ENCODE measurements at places on chromosomes 7 and 10.

GRCh38 chr10:121362026-121362425 lies 236.2 kb downstream of the FGFR2 start:
- no peaks in the 10 kb centered on the region for H3K4me1 ChIP-seq
- no peak for DNase-seq
- no peak overlapping the region for H3K4me3 ChIP-seq
- no peak overlapping the region for H3K27ac ChIP-seq
- no peaks in the 10 kb centered on the region for H3K27me3 ChIP-seq

GRCh38 chr7:29139796-29140195 lies 6.5 kb downstream of the CPVL start:
- no peak for DNase-seq
- peaks cover 41% of the 10 kb centered on the region for H3K4me1 ChIP-seq
- H3K27ac ChIP-seq = peak overlapping the region; percentile 52
- no peak overlapping the region for H3K4me3 ChIP-seq
- no peaks in the 10 kb centered on the region for H3K36me3 ChIP-seq
- H3K27me3 ChIP-seq = peaks cover 10% of the 10 kb centered on the region

GRCh38 chr10:125961743-125962142 lies 65.4 kb downstream of the FANK1 start:
- no peaks in the 10 kb centered on the region for H3K4me1 ChIP-seq
- H3K27ac ChIP-seq = no peak overlapping the region
- no peak for DNase-seq
- no peaks in the 10 kb centered on the region for H3K27me3 ChIP-seq
- no peak overlapping the region for H3K4me3 ChIP-seq

DNA sequence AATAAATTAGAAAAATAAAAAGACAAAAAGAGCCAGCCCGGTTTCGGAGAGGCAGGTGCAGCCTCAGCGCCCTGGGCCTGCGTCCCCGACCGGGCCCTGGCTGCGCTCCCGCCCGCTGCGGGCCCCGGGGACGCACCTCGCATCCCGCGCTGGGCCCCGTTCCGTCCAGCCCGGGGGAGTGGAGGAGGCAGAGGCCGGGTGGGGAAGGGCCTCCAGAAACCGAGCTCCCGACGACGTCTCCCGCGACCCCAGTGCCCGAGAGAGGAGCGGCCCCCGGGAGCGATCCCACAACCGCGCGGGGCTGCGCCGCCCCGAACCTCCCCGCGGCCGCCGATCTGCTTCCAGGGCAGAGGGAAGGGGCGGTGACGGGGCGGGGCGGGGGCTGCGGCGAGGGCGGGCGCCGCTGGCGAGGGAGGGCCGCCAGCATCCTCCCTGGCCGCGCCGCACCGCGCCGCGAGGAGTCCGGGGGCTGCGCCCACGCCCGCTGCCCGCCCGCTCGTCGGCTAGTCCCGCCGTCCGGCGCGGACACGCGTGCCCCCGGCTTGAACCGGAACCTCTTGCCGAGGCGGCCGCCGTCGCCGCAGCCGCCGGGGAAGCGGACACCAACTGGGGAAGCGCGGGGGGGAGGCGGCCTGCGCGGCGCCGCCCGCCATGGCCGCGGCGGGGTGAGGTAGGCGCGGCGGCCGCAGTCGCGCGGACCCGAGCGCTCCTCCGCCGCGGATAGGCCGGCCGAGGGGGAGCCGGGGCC lies at the start of gene CCNY:
TSS of gene CCNY (plus strand) at position 426 of the 748 bp plus-strand sequence. CDS start 545 bp downstream, outside the sequence.
- peak within 1 kb of the TSS; percentile 77 for H3K27ac ChIP-seq
- peak; percentile 95 for DNase-seq
- no peaks in the 10 kb centered on the region for H3K36me3 ChIP-seq

DNA sequence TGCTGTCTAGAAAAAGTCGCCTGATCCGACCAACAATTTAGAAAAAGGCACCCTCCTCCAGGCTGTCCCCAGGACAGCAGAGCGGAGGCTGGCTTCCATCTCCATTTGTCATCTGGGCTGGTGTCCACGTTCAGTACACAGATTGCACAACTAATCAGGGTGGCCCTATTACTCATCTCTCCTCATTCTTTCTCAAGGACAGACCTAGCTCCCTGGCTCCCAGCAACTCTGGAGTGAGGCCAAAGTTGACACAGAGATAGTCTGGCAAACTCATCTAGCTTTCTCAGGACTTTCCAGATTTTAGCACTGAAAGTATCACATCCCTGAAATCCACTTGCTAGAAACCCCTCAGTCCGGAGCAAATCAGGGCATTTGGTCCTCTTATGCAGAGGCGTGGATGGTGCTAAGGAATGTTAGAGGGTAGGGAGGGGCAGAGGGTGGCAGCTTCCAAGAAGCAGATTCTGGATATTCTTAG lies 75.1 kb downstream of the DNAH11 start:
- no peaks in the 10 kb centered on the region for H3K4me1 ChIP-seq
- no peaks in the 10 kb centered on the region for H3K27me3 ChIP-seq
- no peak overlapping the region for H3K27ac ChIP-seq
- H3K36me3 ChIP-seq = no peaks in the 10 kb centered on the region

DNA sequence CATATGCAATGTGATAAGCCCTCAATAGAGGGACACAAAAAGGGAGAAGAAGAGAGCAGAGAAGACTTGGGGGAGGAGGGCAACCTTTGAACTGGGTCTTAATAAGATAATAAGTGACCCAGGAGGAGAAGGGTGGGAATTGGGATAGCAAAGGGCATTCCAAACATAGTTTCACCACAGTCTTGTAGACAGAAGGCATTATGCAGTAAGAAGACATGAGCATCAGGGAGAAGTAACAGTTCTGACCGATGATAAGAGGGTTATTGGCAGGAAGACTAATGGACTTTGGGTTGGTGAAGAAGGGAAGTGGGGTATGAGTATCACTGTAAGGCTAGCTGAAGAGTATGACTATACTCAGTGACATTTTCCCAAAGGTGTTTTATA lies 63.6 kb downstream of the TES start:
- H3K4me3 ChIP-seq = no peak overlapping the region
- no peaks in the 10 kb centered on the region for H3K27me3 ChIP-seq
- no peaks in the 10 kb centered on the region for H3K36me3 ChIP-seq
- no peak for DNase-seq

- H3K4me3 ChIP-seq = no peak overlapping the region
- H3K36me3 ChIP-seq = no peaks in the 10 kb centered on the region
- no peaks in the 10 kb centered on the region for H3K27me3 ChIP-seq
- H3K4me1 ChIP-seq = peaks cover 47% of the 10 kb centered on the region
These were observed 37.9 kb downstream of the DDIT4 start for GRCh38 chr10:72311667-72312066.

- no peak for DNase-seq
- H3K27ac ChIP-seq = no peak overlapping the region
- H3K4me1 ChIP-seq = no peaks in the 10 kb centered on the region
- H3K36me3 ChIP-seq = no peaks in the 10 kb centered on the region
- no peaks in the 10 kb centered on the region for H3K27me3 ChIP-seq
These were observed 7.4 kb downstream of the CRTAC1 start for GRCh38 chr10:98023024-98023423.

DNA sequence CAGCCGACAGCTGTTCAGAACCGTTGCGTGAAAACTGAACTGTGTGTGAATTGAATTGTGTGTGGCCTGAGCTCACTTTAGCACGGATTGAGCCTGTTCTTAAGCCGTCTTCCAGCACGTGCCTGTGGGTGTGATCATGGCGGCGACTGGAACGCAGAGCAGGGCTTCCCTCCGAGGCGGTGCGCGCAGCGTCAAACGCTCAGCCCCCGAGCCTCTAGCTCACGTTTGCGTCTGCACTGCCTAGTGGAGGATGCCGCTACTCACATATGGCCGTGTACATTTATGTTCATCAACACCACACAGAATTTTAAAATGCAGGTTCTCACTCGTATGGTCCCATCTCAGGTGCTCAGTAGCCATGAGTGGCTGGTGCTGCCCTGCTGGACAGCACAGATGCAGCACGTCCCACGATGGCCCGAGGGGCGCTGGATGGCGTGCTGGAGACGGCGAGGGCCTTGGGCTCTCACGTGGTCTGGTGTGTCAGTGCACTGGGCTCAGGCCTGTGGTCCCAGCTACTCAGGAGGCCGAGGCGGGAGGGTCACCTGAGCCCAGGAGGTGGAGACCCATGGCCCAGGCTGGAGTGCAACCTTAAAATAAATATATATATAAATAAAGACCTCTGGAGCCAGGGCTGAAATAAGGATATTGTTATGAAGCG lies 22.0 kb downstream of the SUN1 start:
- no peaks in the 10 kb centered on the region for H3K27me3 ChIP-seq
- H3K27ac ChIP-seq = no peak overlapping the region
- peaks cover 100% of the 10 kb centered on the region for H3K36me3 ChIP-seq
- no peak for DNase-seq
- H3K4me1 ChIP-seq = no peaks in the 10 kb centered on the region
- H3K4me3 ChIP-seq = no peak overlapping the region

- DNase-seq = no peak
- H3K27ac ChIP-seq = no peak overlapping the region
- no peaks in the 10 kb centered on the region for H3K36me3 ChIP-seq
- no peak overlapping the region for H3K4me3 ChIP-seq
- no peaks in the 10 kb centered on the region for H3K4me1 ChIP-seq
These were observed 52.6 kb upstream of the PCBD1 start for GRCh38 chr10:70940834-70941568.

DNA sequence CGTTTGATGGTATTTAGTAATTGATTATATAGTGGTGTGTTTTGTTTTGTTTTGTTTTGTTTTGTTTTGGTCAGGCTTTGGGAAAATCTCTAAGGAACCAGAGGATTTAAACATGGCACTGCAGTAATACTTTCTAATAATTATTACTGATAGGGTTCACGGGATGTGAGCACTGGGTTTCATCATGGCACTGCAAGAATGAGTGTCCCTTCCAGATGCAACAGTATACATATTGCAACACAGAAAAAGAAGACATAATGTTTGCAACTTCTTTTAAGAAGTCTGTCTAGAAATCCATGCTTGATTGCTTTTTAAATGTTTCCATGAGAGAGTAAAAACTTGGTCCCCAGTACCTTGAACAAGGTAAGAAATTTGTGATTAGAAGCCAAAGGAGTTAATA lies 2.2 kb upstream of the CDCA7L start:
- no peak overlapping the region for H3K27ac ChIP-seq
- no peak for DNase-seq
- H3K4me3 ChIP-seq = no peak overlapping the region
- peaks cover 48% of the 10 kb centered on the region for H3K4me1 ChIP-seq

- no peaks in the 10 kb centered on the region for H3K27me3 ChIP-seq
- H3K36me3 ChIP-seq = no peaks in the 10 kb centered on the region
- H3K27ac ChIP-seq = no peak overlapping the region
- H3K4me1 ChIP-seq = no peaks in the 10 kb centered on the region
- no peak overlapping the region for H3K4me3 ChIP-seq
These were observed 712.4 kb downstream of the GATA3 start for GRCh38 chr10:8766899-8767298.

- DNase-seq = peak; percentile 88
- peak overlapping the region; percentile 52 for H3K4me3 ChIP-seq
- H3K27ac ChIP-seq = no peak overlapping the region
- no peaks in the 10 kb centered on the region for H3K36me3 ChIP-seq
- peaks cover 21% of the 10 kb centered on the region for H3K4me1 ChIP-seq
These were observed 14.0 kb upstream of the ZNF273 start for GRCh38 chr7:64888901-64889685.

- H3K4me3 ChIP-seq = peak overlapping the region; percentile 36
- peak; percentile 75 for DNase-seq
- H3K27me3 ChIP-seq = peaks cover 20% of the 10 kb centered on the region
- H3K36me3 ChIP-seq = peaks cover 5% of the 10 kb centered on the region
- H3K27ac ChIP-seq = no peak overlapping the region
- H3K4me1 ChIP-seq = no peaks in the 10 kb centered on the region
These were observed 16.9 kb downstream of the TCAF1 start for GRCh38 chr7:143884969-143885559.

DNA sequence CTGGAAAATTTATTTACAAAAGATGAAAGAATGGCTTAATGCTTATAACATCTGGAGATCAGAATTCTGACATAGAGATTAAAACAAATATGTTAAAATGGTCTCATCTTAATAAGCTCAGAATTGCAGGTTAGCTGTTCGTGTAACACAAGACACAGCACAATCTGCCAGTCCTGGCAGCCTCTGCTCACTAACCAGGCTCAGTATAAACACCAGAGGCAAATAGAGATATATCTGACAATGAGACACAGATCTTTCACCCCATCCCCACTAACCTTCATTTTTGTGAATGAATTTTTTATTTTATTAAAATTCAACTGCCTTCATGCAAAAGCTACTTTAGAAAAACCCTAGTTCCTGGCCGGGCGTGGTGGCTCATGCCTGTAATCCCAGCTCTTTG lies 51.8 kb downstream of the RELN start:
- H3K27me3 ChIP-seq = no peaks in the 10 kb centered on the region
- H3K27ac ChIP-seq = no peak overlapping the region

DNA sequence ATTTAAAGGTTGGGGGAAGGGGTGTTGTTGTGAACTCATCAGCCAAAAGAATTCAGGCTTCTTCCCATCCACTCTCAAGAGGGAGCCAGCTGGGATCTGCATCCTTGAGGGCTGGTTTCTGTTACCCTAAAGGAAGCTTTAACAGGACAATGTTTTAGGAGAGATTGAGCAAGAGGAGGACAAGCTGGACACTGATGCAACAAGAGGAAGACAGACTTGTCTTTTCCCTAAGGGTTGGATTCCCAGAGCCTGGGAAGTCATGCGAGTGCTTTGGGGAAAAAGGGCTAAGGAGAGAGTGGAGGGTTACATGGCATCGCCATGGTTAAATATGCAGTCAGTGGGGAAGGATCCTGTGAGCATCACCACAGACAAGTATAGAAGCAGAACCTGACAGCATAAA lies 47.6 kb upstream of the PDE1C start:
- DNase-seq = no peak
- H3K4me1 ChIP-seq = no peaks in the 10 kb centered on the region
- no peak overlapping the region for H3K27ac ChIP-seq
- no peaks in the 10 kb centered on the region for H3K36me3 ChIP-seq
- H3K27me3 ChIP-seq = no peaks in the 10 kb centered on the region
- H3K4me3 ChIP-seq = no peak overlapping the region

GRCh38 chr7:46664453-46664852 lies 743.4 kb upstream of the IGFBP3 start:
- H3K27me3 ChIP-seq = no peaks in the 10 kb centered on the region
- no peaks in the 10 kb centered on the region for H3K4me1 ChIP-seq
- no peak overlapping the region for H3K4me3 ChIP-seq
- no peak for DNase-seq
- no peak overlapping the region for H3K27ac ChIP-seq

- no peaks in the 10 kb centered on the region for H3K36me3 ChIP-seq
- no peak overlapping the region for H3K4me3 ChIP-seq
- no peak overlapping the region for H3K27ac ChIP-seq
- H3K4me1 ChIP-seq = peaks cover 11% of the 10 kb centered on the region
- peak; percentile 50 for DNase-seq
- H3K27me3 ChIP-seq = no peaks in the 10 kb centered on the region
These were observed 253.2 kb upstream of the ZNF32 start for GRCh38 chr10:43901744-43902504.

- H3K27me3 ChIP-seq = no peaks in the 10 kb centered on the region
- no peak for DNase-seq
- H3K36me3 ChIP-seq = no peaks in the 10 kb centered on the region
- no peak overlapping the region for H3K27ac ChIP-seq
- no peaks in the 10 kb centered on the region for H3K4me1 ChIP-seq
These were observed 126.7 kb upstream of the ZMIZ1 start for GRCh38 chr10:78942091-78942501.

DNA sequence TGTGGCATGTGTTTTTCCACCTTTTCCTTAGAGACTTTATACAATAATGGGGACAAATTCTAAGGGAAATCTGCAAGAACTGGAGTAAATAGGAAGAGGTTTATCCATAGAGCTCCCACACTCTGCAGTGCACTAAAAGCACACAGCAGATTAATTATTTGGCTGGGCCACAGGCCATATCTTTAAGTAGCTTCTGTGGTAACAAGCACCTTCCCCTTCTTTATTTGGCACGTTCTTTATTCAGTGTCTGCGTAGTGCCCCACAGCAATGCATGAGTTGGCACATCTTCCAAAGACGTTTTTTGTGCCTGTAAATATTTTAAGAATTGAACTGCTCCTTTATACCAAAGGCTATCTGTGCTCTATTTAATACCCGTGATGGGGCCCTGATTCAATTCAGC lies 104.9 kb upstream of the MBL2 start:
- no peaks in the 10 kb centered on the region for H3K4me1 ChIP-seq
- DNase-seq = no peak
- no peak overlapping the region for H3K27ac ChIP-seq
- no peak overlapping the region for H3K4me3 ChIP-seq

Measured in spleen (tissue), 13 donors.